ENCODE measurements at places on chromosomes 4 and X. TPM values are rescaled to one million over a fixed set of nuclear protein-coding genes. Genes with fewer than 3 reads are reported as not detected.

Gene CNKSR2
- 9.0 TPM for total RNA-seq

Gene ARHGAP10
- 5.8 TPM for total RNA-seq

Gene QDPR
- 56.5 TPM for total RNA-seq

GRCh38 chr4:151668689-151669402 is 92.0 kb downstream of the GATB start:
- no peak for DNase-seq

DNA sequence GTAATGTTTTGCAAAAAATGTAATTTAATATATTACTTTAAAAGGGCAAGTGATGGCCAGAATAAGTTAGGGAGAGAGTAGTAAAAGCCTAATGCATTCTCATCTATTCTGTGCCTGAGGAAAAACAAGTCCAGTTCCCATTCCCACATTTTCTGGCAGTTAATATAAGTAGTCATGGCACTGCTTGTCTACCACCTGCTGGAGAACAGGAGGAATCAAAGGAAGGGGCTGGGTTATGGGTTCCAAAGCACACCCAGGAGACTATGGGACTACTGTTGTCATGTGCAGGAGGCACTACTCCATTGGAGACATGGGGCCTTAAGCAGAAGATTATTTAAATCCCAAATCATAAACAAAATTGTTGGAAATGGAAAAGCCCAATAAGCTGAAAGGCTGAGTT is 2618.6 kb downstream of the ARAP2 start:
- DNase-seq, result no peak

DNA sequence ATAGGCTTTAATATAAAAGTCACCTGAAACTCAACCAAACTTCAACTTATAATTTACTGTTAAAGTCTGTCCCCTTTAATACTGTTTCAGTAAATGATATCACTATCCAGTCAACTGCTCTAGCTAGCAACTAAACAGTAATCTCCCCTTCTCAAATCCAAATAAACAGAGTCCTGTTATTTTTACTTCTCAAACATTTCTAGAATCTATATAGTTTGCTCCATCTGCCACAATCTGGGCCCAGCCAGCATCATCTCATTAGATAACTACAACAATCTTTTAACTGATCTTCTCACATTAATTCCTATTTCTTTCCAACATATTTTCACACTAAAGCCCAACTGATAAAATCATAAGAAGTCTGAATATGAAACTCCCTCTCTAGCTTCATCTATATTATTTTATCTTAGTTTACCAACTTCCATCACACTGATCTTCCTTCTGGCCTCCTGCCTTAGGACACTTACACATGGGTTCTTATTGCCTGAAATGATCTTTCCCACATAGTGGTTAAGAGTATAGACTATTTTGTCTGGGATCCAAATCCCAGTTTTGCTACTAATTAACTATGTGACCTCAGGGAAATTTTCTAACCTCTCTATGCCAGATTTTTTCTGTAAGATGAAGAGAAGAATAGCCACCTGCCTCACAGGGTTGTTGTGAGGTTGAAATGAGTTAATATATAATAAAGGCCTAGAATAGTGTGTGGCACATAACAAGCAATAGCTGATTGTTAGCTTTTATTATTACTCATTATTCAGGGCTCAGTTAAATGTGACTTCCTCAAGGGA is 18.6 kb downstream of the TBCK start:
- no peak for DNase-seq

GRCh38 chr4:8238036-8238511 is 31.5 kb upstream of the HTRA3 start:
- no peak for DNase-seq

- no peak for DNase-seq
These were observed 255.1 kb upstream of the GK2 start for GRCh38 chr4:79663141-79663540.

DNA sequence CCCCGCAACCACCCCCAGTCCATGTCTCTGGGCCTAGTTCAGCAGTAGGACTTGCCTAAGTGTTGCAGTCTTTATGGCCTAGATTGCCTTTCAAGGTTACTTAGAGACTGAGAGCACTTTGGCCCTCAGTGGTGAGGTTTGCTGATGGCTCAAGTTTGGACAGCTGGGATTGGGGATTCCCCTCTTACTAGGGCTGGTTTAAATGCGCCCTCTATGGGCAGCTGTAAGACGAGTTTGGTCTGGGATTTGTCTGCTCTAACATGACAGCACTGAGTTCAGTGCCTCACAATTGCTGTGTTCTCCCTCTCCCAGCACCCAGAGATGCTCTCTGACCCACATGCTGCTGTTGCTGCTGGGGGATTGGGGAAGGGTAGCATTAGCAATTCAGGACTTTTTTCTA is 23.1 kb downstream of the DACH2 start:
- no peak for DNase-seq

GRCh38 chrX:45202171-45202570 is 1.5 kb upstream of the DIPK2B start:
- no peak for DNase-seq

- no peak for DNase-seq
These were observed 47.7 kb downstream of the NELFA start for GRCh38 chr4:1961038-1961437.

GRCh38 chrX:153726286-153727122 is 1.8 kb downstream of the ABCD1 start:
- peak; percentile 46 for DNase-seq

DNA sequence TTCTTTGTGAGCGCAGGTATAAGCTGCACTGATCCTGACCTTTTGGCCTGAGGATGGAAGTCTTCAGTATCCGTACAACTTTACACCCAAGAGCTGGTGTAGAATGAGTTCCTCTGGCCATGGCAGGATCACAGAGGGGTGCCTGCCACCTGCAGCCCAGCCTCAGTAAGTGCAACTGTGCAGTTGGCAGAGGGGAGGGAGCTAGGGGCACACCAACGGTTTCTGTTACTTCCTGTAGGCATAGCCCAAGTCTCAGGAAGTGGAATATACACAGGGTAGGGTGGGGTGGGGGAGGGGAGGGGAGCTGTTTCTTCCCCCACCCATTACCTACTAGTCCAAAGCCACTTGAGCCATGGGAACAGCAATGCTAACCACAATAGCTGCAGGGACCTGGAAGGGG is 85.4 kb upstream of the GBA3 start:
- peak; percentile 61 for DNase-seq
